ENCODE measurements at places on chromosomes 5 and 9. TPM values are rescaled to one million over a fixed set of nuclear protein-coding genes. Genes with fewer than 3 reads are reported as not detected.

Gene TAF11L10
- not detected for total RNA-seq

Gene NACC2
- 28.7 TPM for total RNA-seq

Gene CDC25C
- 13.0 TPM for total RNA-seq

Gene GRAMD2B
- total RNA-seq = 3.4 TPM

Gene GLIPR2
- total RNA-seq = 12.0 TPM

Gene C9orf153
- 0.27 TPM for total RNA-seq

Gene PRR7
- 8.9 TPM for total RNA-seq

Gene RGMB
- 46.4 TPM for total RNA-seq

Gene KIF20A
- 63.7 TPM for total RNA-seq

Gene GIN1
- total RNA-seq = 9.9 TPM

Gene ZNF366
- 0.53 TPM for total RNA-seq
